Renal cortical epithelial cell (primary cell): ENCODE measurements at places on chromosomes 11 and 22. TPM values are rescaled to one million over a fixed set of nuclear protein-coding genes. Genes with fewer than 3 reads are reported as not detected.

Gene CD3D
- total RNA-seq: not detected in 2 replicates

Gene RTN4R
- 1.2 and 2.0 TPM in 2 replicates for total RNA-seq

Gene CADM1
- 12.7 and 65.4 TPM in 2 replicates for total RNA-seq

Gene OR8D4
- total RNA-seq: not detected in 2 replicates

Gene TKFC
- 15.3 and 37.0 TPM in 2 replicates for total RNA-seq

Gene TRIM49B
- not detected in 2 replicates for total RNA-seq

Gene MRGPRX1
- not detected in 2 replicates for total RNA-seq

DNA sequence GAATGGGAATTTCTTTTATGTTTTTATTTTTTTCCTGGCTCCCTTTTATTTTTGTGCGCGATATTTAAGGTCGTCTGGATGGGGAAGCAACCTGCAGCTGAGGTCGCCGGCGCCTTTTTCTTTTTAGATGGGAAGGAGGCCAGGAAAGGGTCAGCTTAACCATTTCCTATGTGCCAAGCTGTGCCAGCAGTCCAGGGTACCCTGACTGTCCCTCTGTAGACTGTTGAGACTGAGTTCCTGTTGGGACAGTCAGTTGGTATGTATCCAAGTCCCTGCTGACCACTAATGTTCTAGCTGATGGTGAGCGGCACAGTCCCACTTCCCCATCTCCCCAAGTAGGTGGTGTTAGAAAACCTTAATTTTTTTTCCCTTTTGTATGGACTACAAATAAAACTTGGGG, 10.5 kb downstream of the RBM14 start:
- no peak for DNase-seq

DNA sequence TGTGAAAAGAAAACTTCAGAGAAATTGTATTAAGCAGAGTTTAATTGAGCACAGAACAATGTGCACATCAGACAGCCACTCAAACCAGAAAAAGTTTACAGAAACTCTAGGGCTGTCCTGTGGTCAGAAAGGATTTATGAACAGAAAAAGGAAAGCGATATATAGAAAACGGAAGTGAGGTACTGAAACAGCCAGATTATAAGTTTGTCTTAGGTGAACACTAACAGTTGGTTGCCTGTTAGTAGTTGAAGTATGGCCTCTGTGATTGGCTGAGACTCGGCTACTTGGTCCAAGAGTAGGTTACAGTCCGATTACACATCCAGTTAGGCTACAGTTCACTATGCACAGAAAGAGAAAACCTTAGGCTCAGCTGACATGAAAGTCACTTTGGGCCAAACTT, 1232.5 kb upstream of the RAG2 start:
- DNase-seq: no peak

GRCh38 chr11:68505596-68505995, 45.0 kb downstream of the PPP6R3 start:
- peak; percentile 22 for DNase-seq

- DNase-seq: peak; percentile 84
Measured at GRCh38 chr11:132054822-132055221, 684.4 kb downstream of the NTM start.

- no peak for DNase-seq
Measured at GRCh38 chr11:7982582-7983119, 4.5 kb upstream of the EIF3F start.

DNA sequence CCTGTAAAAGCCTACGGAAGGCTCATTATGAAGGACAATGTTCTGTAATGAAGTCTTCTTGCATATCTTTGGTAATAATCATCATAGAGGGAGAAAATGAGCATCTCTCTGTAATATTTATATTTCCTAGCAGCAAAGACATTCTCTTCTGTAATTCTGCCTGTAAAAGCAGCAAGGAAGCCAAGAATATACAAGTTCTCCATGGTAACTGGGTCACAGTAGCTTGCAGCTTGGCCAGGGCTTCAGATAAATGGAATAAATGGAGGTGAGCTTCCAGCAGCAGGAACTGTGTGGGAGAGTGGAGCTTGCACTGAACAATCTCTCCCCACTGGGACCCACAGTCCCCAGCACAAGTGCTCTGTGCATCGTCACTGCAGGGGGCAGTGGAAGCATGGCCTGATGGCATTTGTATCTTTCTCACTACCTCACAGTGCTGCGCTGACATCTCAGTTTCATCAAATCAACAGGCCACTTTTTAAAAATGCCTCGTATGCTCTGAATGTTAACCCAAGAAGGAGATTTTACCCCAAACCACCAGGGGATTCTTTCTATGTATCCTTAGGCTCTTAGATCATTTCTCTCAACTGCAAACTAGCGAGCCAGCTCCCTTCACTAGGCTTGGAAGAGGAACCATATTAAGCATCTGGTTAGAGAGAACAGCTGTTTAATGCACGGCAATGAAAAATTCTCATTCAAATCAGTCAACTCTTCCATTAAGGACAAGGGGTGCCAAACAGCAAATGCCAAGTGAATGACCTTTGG, 1059.7 kb downstream of the OPCML start:
- no peak for DNase-seq

GRCh38 chr22:20237480-20238440, 30.4 kb downstream of the RTN4R start:
- DNase-seq: no peak

- no peak for DNase-seq
Measured at GRCh38 chr11:44010789-44011251, 37.0 kb upstream of the ACCSL start.

- peak; percentile 83 for DNase-seq
Measured at GRCh38 chr11:95301474-95301873, 70.5 kb upstream of the SESN3 start.

GRCh38 chr11:57555393-57555792, 12.1 kb downstream of the UBE2L6 start:
- DNase-seq: no peak

DNA sequence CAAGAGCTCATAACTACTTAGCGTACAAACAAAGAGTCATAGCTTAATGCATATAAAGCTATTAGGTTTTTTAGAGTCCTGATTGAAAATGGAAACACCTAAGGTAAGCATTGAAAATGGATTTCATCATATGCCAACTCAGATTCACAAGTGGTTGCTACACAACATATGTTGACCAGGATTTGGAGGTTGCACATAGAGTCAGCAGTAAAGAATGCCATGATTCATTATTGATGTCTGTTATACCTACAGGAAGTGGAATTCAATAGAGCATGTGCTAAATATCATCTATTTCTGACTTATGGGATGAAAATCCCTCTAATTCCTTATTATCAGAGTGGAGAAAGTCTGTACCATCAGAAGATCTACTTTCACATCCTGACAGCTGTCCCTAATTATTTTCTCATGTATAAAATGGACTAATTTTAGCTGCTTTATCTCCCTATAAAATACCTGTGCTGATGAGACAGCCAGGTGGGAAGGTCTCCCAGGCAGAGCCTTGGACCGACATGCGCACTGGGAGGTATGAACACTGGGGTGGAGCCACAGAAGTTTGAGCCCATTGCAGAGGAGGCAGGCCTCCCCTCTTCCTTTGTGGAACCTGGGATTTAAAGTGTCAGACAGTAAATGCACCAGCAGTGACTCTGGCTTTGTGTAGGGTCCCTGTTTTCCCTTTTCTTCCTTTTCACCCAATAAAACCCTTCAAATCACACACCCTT, 204.2 kb downstream of the AASDHPPT start:
- DNase-seq: peak; percentile 91

DNA sequence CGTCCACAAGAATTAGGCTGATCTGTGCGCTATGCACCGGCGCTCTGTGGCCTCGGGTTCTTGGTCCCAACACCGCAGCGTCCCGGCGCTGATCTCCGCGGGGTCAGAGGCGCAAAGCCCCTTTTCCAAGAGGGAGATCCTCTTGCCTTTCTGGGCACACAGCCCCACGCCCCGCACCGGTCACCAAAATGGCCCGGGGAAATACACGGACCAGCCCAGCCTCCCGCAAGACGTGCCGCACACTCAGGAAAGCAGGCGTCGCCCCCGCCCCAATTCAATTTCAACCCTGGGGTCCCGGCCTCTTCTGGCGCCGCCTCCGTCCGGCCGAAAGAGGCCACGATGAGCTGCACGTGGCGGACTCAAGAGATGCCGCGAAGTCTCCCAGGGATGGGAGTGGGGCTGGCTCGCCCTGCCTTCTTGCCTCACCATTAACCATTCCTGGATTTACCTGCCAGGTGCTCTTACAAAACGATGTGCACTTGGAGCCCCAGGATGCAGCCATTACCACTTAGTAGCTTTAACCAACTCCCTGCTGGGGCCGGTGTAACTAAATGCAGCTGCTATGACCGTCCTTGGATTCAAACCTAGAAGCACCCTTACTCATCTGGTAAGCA, 10.5 kb downstream of the PIWIL3 start:
- no peak for DNase-seq

DNA sequence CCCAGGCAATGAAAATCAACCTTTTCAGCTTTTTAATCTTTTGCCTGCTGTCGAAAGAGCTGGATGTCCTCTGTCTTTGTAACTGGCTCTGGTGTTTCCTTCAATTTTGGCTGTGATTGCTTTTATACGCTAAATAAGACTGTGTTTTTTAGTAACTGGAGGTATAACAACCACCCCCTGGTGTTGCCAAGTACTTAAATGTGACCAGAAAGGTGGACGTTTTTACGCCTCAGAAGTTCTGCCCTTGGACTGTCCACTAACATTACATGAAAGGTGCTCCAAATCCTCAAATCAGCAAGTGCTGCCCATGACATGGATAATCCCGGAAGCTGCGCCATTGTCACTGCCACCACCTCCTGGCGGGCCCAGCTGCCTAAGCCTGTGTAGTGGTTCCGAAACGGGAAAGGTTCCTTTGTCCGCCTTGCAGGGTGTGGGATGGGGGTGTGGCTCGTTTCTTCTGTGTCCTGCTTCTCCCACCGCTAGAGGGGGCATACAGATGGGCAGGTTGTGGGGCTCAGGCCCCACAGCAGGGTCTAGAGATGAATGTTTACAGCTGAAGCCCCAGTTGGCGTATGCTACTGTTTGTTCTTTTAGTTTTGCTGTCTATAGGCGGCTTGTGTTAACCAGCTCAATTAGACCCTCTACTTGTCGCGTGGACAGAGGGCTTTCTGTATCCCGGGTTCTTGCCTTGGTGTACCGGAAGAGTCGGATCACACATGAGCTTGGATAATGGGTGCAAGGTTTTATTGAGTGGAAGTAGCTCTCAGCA, 82.2 kb upstream of the SEPTIN5 start:
- DNase-seq: no peak

DNA sequence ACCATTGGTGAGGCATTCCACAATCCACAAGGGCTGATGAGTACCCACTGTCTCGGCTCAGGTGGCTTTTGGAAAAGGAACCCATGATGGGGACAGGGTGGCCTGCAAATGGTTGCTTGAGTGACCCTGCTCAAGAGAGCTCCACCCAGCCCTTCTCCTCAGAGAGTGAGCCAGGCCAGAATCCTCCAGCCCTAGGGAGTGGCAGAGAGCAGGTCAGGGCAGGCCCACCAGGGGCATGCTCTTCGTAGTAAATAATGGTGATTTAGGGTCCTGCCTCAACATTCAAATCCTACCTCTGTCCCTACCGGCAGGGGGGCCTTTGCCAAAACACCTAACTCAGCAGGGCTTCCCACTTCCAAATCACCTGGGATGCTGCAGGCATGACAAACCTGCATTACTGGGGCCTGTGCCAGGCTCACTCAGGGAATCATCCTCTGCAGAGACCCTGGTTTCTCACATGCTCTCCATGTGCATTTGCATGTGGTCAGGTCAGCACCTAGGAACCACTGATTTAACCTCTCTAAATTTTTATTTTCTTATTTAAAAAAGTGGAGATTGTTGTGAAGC, 17.3 kb upstream of the TP53I11 start:
- DNase-seq: no peak

GRCh38 chr22:45399712-45400445, 13.5 kb downstream of the SMC1B start:
- DNase-seq: no peak

DNA sequence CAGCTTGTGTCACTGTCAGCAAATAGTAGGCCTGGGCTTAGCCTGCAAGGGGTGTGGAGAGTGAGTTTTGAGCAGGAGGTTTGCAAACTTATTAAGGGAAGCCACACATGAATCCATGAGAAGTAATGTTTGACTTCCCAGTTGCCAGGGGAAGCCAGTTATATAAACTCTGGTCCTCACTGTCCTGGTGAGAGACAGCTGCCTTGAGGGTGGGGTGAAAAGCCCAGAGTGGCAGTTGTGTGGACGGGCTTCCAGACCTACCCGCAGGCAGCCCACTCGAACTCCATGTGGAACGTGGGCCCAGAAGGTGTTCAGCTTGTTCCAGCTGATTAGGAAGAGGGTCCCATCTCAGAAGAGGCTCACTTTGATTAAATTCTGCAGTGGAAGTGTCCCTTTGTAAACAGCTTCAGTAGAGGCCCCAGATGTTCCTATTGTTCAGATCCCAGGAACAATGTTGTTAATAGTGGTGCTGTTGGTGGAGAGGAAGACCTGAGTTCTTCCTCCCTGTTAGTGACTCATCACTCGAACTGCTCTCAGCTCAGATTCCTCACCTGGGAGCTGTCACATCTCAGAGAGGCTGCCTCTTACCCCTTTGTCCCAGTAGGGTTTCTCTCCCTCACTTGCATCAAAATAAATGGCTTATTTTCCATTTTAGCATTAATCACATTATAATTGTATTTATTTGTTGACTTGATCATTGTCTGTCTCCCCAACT, 63.4 kb downstream of the GRAMD1B start:
- DNase-seq: peak; percentile 11

- DNase-seq: no peak
Measured at GRCh38 chr11:2458321-2458720, 13.5 kb downstream of the KCNQ1 start.
